ENCODE measurements at places on chromosomes 7 and 10.

DNA sequence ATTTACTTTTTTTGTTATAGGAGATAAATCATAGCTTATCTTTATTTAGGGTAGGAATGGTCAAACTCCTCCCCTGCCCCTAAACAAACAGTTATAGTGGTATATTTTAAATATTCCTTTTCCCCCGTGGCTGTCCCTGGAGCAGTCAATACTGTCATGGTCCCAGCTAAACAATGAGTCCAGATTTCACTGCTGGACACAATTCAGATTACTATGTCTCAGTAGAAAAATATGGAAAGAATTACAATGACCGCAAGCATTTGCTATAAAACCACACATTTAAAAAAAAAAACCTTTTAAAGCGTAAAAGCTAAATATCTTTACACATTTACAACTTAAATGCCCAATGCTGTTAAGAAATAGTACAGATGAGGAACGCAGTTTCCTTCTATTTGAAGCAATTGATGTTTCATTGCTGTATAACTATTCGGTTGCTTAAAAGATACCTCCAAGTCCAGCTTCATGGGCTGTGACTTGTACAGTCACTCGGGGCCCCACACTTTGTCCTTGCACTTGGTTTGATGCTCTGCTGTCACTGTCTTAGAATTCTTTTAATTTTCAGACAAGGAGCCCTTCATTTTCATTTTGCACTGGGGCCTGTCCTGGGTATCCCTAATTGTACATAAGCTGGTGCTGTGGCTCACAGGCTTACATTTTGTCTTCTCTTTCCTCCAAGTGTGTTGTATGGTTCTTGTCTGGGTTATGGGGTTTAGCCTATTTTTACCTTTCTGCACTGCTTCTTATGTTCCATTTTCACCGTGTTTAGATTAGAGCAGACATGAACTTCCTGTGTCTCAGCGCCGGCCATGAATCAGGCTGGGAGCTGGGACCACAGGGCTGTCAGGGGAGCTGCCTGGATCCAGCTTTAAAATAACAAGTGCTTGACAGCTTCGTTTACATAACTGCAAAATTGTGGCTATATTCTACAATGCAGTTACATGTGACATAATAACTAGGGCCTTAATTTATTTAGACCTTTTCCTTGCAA lies 530.2 kb upstream of the FZD8 start:
- no peak for DNase-seq

GRCh38 chr7:122984021-122984420 lies 11.5 kb downstream of the TAS2R16 start:
- DNase-seq = no peak

DNA sequence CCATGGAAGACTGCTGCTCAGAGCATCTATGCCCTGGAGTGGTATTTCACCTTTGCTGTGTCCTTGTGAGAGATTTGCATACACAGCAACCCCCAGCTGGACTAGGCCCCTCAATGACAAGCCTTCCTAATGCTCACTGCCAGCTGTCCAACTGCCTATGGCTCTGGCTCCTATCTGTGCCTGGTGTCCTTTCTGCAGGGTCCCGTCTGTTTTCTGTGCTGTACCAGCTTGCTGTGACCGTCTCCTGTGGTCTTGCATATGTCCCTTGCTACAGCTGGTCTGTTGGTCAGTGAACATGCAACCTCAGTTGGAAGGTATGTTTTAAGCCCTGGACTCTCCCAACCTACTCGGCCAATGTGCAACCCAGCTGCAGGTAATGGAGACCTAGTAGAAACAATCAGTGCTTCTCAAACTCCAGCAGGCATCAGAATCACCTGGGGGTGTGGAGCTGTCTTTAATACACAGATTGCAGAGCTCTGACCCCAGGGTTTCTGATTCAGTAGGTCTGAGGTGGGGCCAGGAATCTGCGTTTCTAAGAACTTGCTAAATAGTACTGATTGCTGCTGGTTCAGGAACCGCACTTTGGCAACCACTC lies 306.4 kb upstream of the ZNF32 start:
- no peak for DNase-seq

- no peak for DNase-seq
Observed at GRCh38 chr7:129525225-129525862, 23.0 kb downstream of the SMKR1 start.

GRCh38 chr10:61376908-61377368 lies 76.2 kb downstream of the TMEM26 start:
- no peak for DNase-seq

DNA sequence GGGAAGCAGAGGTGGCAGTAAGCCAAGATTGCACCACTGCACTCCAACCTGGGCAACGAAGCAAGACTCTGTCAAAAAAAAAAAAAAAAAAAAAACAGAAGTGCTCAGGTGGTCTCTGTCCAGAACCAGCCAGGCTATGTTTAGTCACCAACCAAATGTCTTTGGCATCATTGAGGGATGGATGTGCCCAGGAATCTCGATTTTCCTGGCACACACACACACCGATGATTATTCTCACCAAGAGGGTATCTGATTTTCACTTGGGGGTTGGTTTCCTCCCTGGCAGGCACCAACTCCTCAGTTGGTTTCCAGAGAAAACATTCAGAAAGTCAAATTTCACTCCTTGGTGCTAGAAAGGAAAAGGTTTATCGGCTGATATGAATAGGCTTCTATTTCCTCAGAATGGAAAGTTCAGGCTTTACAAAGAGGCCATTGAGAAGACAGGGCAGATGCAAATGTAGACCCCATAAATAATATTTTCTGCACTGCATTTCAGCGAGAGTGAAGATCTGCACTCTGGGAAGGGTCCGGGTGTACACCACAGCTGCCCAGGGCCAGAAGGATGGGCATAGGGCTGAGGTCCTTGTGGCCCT lies 154.8 kb downstream of the TNS3 start:
- no peak for DNase-seq

DNA sequence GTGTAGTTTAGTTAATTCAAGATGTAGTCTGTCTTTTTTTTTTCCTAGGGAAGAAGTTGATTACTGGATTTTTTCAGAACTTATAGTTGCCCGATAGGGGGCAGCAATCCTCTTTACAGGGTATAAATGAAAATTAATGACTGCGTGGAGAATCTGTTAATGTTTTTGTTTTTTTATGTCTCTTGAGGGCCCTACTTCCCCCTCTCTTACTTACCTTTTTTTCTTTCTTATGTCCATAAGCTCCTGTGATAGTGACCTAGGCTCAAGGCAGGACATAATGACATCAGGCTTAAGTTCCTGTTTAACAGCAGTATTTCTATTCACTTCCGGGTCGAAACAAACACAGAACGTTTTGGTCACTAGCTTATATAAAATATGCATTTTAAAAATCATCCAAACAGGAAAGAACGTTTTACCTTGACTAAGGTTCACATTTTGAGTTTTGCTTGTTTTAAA lies 18.8 kb downstream of the CDC123 start:
- DNase-seq = peak; percentile 18

DNA sequence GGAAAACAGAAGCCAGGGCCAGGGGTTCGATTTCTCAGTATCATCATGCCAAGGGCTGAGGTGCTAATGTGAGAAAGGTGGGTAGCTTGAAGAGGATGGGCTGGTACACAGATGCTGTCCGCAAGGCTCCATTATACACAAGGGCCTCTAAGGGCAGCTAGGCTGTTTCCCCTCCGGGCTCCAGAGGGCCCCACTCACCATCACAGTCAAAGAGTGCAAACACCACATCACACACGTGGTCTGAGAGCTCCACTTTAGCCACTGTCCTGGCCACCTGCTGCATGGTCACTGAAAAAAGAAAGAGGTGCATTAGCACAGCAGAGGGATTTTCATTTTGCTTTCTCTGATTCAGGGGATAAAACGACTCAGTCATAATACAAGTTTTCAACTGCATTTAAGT lies 20.9 kb upstream of the DNAJB12 start:
- DNase-seq = no peak

DNA sequence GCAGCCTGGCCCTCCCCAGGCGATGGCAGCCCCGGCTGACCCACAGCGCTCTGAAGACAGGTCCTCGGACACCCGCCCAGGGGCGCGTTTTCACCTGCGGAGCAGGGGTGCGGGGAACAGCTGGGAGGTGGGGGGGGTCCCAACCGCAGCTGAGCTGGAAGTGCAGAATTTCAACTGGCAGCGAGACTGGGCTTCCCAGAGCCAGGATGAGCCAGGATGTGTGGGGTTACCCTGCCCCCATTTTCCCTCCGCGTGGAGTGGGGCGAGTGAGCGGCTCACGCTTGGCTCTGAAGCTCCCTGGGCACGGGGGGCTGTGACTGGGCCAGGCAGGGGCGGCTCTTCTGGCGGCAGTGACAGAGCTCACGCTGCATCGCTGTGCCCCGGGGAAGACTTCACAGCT lies 70.2 kb downstream of the DNAJB6 start:
- no peak for DNase-seq

DNA sequence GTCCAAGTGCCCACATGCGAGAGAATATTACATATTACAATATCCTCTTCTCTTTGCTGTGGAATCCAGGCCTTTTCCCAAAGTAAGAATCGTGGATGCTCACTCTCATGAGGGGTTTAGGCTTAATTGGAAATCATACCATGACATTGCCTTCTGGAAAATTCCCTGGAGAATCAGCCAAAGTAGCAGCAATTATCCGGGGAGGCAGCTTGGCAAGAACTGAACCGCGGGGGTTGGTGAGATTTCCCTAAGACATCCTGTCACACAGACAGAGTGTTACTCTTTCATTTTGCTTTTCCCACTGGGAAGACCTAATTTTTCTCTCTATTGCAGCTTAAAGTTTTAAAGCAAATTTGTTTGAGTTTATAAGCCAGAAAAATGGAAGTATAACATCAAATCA lies 463.6 kb upstream of the DPP6 start:
- DNase-seq = no peak

DNA sequence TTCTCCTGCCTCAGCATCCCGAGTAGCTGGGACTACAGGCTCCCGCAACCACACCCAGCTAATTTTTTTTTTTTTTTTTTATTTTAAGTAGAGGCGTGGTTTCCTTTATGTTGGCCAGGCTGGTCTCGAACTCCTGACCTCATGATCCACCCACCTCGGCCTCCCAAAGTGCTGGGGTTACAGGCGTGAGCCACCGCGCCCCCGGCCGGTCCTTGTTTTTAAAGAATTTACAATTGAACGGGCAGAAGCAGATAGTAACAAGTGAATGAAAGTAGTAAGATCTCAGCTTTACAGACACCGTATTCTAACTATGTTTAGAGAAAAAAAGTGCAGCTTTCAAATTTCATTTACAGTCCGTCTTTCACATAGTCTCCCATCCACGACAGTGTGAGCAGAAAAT lies 112.5 kb upstream of the VWC2 start:
- no peak for DNase-seq

GRCh38 chr7:151248346-151249033 lies at the start of gene SMARCD3:
Gene SMARCD3, minus strand, starts transcription at chr7:151248694. Its CDS starts 132 bp downstream, at chr7:151248562.
- DNase-seq = no peak

DNA sequence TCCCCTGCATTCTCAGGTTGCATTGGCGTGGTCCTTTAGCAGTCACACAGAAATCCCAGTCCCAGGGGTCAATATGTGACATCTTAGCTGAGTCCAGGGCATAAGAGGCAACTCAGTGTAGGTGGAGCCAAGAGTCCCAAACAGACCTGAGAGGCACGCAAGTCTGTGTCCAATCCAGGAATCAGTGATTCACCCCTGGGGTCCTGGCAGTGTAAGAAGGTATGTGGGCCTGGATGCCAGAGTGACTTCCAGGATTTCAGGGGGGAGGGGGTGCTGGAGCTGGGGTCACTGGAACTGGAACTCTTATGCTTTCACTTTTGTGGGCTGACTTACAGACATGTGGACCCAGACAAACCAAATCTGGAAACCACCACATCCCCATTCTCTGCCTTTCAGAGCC lies 26.8 kb downstream of the FRMPD2 start:
- no peak for DNase-seq

DNA sequence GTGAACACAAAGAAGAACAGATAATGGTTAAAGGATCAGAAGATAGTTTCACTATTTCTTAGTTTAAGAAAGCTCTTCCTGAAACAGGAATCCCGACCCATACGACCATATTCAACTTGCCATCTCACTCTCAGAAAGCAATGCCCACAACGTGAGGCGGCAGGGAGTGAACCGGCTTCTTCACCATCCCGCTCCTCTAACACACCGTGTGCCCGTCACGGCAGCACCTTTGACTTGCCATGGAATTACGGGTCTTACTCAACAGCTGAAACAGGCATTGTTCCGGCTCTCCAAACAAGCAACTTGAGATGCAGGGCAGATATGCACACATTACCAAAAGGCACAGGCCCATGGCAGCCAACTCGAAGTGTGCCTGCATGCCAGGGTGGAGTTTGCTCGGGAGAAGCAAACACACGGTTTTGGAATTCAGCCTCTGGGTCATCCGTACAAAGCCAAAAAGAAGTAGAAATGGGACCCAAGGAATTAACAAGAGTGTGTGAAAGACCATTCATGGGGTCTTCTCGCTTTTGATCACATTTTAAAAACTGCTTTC lies 293.6 kb downstream of the DNAJB6 start:
- no peak for DNase-seq

DNA sequence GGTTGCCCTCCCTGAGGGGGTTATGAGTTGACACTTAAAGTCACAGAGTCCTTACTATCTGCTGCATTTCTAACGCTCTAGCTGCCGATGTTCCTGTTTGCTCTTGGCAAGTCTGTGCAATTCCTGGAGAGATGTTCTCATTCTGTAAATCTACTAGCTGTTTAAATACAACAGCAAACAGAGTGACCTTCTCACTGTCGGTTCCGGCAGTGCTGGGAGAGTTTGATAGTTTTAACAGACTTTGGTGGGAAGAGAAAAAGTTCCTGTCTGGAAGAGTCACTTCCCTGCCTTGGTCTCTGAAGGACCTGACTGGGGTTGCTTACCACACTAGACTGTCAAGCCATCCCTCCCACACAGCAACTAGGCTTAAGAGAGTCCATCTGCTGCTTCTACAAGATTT lies 63.3 kb upstream of the ELMO1 start:
- no peak for DNase-seq

- no peak for DNase-seq
Observed at GRCh38 chr10:58806970-58807628, 294.4 kb downstream of the BICC1 start.

DNA sequence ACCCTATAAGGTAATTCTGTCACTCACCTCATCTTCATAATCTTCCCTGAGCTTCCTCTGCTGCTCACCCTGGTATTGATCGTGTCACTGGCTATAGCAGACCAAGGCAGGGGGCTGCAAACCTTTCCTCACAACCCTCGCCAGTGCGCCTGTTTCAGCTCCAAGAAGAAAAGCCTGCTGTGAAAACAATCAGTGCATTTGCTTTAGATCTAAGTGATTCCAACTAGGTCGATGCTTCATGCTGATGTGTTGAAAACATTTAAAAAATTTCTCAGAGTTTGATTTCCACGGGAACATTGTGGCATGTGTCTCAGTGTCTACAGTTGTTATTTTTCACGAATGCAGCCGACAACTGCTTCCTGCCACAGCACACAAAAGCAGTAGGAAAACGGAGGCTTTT lies 27.3 kb downstream of the POU6F2 start:
- no peak for DNase-seq

GRCh38 chr7:38477333-38477732 lies 153.8 kb downstream of the AMPH start:
- no peak for DNase-seq

DNA sequence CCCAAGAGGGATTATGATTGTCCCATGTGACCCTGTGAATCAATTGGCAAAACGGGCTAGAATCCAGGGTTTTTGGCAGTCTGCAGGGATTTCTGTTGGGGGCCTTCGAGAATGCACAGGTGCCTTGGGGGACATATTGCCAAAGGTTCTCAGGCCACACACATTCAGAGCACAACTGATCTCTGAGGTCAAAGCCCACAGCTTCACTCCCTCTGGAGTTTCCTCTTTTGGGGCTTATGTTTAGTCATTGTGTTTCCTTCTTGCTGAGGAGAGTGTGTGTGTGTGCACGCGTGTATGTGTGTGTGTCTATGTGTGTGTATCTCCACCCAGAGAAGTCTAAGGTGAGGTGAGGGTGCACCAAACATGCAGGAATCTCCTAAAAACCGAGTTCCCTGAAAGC lies 8.8 kb downstream of the PPIF start:
- DNase-seq = no peak

GRCh38 chr7:120628251-120628650 lies 229.7 kb downstream of the TSPAN12 start:
- DNase-seq = no peak

All from T-helper 2 cell treated with Interferon-gamma antibody and Interleukin-4, amounts not matched to agents 5 μg/mL and 100 μg/mL, for 36 hours (primary cell).